H54 (cell line): ENCODE measurements at places on chromosomes 13 and 19.

GRCh38 chr19:6577476-6578125 lies 13.3 kb downstream of the CD70 start:
- DNase-seq, result no peak

DNA sequence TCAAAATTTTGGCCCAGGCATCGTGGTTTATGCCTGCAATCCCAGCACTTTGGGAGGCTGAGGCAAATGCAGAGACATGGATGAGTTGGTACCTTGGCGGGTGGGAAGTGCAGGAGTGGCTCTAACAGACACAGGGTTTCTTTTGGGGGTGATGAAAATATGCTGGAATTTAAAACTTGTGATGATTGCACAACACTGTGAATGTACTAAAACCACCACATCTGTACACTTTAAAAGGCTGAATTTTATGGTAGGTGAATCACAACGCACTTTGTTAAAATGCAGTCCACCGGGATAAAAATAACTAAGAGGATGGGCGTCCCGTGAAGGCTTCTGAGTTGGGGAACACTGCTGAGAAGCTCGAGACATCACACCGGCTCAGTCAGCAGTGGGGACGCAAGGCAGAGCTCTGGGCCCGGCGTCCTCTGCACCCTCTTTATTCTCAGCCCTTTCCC lies 47.1 kb downstream of the MLLT1 start:
- peak; percentile 70 for DNase-seq

DNA sequence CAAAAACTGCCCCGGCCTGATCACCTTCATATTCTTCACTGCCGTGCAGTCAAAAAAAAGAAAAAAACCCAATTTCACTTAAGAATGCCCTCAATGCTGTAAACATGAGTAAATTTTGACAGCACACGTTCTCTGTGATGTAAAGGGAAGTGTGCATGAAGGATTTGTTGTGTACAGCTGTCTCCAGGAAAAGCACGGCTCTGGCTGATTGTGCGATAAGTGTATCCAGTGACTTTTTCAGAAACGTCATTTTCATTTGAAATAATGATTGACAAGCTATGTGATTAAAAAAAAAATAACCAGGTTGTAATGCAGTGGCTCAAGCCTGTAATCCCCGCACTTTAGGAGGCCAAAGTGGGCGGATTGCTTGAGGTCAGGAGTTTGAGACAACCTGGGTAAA lies 39.6 kb downstream of the ANKRD10 start:
- DNase-seq, result no peak

DNA sequence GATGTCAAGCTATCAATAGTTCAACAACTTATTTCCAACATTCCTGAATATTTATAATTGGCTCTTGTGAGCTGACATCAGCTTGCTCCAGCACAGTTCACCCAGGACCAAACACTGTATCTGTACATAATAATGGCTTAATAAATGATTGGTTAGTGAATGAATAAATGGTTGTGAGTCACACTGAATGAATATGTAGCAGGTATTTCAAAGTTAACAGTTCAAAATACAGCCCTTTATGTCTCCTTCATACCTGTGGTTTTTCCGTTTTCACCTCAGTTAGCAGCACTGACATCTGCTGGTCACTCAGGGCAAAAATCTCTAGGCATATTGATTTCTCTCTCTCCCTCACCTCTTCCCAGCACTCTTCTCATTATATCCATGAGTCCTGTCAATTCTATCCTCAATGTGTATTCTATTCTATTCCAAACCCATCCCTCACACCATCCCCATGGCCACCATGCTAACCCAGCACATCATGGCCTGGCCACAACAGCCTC lies 76.3 kb downstream of the PEG3 start:
- no peak for DNase-seq

DNA sequence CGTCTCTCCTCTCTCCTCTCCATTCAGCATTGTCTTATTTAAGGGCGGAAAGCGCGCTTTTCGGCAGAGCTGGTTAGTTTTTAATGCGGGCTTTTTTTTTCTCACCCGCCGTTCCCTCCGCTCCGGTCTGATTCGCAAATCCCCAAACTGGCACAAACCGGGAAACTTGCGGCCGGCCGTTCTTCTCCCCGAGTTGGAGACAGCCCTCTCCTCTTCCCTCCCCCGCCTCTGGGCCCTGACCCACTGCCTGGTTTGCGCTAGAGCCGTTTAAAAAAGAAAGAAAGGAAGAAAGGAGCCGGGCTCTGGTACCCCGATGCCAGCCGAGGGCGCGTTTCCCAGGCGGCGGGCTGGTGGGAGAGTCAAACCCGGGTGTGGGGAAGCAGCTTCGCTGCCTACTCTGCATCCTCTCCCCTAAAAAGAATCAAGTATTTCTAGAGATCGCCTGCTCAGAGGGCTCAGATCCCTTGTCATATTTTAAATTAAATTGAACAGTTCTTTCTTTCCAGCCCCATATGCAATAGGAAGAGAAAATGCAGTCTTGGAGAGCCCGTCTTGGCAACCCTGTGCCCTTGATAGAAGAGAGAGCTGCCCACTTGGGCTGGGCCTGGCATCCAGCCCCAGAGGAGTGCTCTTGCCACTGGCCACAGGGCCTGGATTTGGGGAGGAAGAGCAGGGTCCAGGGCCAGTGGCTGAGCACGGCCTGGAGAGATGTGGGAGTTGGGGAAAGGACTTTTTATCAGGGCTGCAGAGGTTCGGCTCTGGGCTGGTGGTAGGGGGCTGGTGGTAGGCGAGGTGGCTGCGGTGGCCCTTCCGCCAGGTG lies 19.0 kb downstream of the NFIX start:
- no peak for DNase-seq

DNA sequence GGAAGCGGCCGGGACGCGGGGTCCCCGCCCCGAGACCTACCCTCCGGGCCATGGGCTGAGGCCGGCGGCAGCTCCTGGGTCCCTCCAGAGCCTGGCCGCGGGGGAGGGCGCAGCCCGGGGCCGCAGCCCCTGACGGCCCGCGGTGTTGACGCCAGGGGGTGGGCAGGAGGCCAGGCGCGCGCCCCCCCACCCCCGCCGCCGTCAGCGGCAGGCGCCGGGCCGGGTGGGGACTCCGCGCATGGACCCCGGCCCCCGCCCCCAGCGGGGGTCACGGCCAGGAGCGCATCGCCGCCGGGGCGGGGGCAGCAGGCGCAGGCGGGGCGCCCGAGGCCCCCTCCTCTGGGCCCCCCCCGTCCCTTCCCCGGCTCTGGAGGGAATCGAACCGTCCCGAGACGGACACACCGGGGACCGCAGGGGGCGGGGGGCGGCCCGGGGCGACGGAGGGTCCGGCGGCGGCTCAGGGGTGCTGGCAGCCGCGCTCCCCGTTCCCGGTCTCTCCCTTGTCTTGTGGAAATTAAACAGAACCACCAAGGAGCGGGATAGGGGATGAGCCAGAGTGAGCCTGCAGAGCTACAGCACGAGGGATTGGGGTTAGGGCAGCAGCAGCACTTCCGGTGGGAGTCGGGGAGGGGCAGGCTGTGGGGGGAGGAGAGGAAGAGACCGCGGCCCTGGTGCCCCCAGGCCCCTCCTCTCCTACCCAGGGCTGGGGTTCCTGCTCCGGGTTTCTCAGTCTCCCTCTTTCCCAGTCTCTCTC lies at the start of gene MEIS3:
TSS of gene MEIS3 (minus strand) at position 498 of the 754 bp plus-strand sequence. CDS start at position 52, 446 bp downstream.
- no peak for DNase-seq

GRCh38 chr19:10408511-10409283 lies 5.4 kb upstream of the CDC37 start:
- DNase-seq, result no peak

DNA sequence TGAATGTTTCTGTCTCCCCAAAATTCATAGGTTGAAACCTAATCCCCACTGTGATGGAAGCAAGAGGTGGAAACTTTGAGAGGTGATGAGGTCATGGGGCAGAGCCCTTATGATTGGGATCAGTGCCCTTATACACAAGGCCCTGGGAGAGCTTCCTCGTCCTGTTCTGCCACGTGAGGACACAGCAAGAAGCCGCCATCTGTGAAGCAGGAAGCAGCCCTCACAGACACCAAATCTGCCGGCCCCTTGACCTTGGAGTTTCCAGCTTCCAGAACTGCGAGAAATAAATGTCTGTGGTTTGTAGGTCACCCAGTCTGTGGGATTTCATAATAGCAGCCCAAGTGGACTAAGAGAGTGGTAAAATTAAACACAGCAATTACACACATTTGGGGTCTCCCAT lies 737.4 kb downstream of the UQCRFS1 start:
- no peak for DNase-seq

GRCh38 chr19:17246681-17247425 lies 1.1 kb upstream of the NR2F6 start:
- no peak for DNase-seq

DNA sequence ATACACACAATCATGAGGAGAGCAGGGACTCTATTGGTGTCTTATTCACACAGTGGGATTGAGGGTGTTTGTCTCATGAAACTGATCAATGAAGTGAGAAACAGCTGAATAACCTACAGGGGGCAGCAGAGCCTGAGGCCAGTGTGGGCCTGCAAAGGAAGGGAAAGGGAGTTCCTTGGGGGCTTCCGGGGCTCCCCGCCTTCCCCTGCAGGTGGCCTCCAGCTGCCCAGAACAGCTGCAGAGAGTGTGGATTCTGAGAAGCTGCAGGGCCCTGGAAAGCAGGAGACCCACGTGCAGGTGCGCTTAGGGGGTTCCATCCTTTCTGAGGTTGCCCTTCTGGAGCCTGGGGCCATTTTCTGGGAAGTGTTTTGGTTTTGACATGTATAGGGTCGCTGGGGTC lies 20.1 kb downstream of the ZNF763 start:
- DNase-seq, result no peak

DNA sequence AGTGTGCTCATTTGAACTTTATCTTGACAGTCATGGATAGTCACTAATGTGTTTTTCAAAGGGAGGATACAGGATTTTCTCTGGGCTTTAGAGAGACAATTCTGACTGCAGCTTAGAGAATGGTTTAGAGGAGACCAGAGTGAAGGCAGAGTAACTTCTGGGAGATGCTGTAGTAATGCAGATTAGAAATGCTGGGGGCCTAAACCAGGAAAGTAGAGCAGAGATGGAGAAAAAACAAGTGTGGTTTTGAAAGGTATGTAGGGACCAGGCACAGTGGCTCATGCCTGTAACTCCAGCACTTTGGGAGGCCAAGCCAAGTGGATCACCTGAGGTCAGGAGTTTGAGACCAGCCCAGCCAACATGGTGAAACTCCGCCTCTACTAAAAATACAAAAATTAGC lies 18.3 kb upstream of the CEBPA start:
- no peak for DNase-seq

DNA sequence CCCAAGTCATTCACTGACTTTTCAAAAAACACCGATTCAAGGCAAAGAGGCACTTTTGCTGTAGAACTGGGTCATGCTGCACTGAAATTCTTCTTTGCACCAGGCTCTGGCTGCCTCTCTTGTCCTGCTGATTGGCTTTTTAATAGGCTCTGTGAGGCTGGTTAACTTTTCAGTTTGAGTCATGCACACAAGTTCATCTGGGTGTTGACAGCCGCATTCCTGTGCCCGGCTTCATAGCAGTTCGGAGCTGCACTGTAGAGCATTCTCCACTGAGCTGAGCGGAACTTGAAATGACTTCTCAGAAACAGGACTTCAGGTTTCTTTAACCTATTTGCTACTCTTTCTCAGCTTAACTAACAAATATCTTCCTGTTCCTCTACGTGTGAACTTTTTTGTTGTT lies 978.3 kb downstream of the UQCRFS1 start:
- DNase-seq, result no peak

GRCh38 chr19:16226878-16227836 lies 29.4 kb downstream of the AP1M1 start:
- DNase-seq, result no peak

GRCh38 chr13:96075953-96076543 lies 13.9 kb upstream of the HS6ST3 start:
- DNase-seq, result no peak

DNA sequence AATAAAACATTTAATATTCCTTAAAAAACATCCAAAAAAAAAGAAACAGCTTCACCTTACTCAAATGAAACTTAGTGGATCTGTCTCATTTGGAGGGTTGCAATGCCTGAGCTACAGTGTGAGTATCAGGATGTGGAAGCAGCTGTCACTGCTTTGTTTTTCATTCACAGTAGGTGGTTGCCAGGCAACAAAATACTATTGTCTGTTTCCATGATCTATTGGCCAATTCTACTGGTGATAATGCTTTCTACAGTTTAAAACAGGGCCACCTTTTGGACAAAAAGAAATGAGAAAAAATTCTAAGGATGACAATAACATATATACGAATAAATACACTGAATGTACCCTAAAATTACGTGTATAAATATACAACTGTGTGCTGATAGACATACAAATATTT lies 3.0 kb downstream of the ENOX1 start:
- no peak for DNase-seq

- DNase-seq, result no peak
These were observed 3.4 kb downstream of the TBXA2R start for GRCh38 chr19:3603121-3603811.

- no peak for DNase-seq
These were observed 18.3 kb downstream of the PRKCSH start for GRCh38 chr19:11453468-11454341.

DNA sequence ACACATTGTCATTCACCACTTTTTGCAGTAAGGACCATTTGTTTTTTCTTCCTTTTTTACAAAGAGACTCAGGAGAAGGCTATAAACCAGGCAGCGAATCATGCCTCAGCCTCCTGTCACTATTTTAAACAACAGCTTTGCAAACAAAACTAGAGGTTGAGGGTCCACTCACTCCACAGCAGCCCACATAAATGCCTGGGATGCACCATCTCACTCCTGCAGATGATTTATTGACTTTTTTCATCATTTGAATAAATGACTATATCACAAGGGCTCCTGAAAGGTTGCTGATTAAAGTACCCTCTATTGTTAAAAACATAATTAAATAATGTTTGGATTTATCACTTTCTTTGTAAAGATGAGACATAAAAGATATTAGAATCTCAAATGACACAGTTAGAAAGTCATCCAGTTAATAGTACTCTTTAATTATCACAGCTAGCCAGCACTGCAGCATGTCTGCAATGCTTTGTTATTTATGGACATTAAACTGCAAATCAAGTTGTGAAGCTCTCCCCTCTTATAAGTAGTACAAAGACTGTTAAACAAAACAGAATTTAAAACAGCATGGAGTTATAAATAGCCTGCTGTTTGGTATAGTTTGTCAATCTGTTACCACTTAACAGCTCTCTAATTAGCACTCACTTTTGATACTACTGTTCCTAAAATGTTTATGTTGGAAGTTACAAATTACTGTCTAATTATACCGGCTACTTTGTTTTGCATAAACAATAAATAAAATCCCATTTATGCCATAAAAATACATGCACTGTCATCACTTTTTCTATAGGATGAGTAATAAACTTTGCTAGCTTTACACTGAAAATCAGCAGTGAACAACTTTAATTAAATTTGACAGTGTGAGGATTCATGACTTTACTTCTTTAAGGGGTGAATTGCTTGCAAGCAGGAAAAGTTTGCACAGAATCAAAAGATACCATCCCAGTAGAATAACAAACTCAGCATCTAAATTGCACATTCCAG lies 853.2 kb downstream of the UQCRFS1 start:
- no peak for DNase-seq

DNA sequence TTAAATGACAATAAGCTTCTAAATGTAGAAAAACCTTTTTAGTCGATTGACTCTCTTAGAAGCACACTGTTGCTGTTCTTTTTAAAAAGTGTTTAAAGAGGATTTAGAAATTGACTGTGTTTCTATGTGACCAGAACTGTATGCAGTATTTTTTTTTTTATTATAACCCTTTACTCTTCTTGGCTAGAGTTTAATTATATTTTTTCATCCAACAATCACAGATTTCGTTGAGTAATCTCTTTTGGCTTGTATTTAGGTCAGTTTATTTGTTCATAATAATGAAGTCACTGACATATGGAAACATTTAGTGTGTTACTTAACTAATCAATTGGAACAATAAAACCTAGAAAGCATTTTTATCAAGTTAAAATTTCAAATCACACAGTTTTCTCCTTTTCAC lies 19.9 kb downstream of the CSNK1A1L start:
- DNase-seq, result no peak

GRCh38 chr13:44373247-44373600 lies 400 bp upstream of the SERP2 start:
- DNase-seq, result no peak
